ENCODE measurements at places on chromosomes 5 and 9.

DNA sequence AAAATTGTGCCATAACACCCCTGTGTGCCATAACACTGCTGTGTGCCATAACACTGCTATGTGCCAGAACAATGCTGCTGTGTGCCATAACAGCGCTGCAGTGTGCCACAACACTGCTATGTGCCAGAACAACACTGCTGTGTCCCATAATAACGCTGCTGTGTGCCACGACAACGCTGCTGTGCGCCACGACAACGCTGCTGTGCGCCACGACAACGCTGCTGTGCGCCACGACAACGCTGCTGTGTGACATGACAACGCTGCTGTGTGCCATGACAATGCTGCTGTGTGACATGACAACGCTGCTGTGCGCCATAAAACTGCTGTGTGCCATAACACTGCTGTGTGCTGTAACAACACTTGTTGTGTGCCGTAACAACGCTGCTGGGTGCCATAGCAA is 25.9 kb downstream of the CFAP90 start:
- no peak for DNase-seq

- DNase-seq = no peak
These were observed 611.2 kb upstream of the ZNF608 start for GRCh38 chr5:125357660-125358059.

DNA sequence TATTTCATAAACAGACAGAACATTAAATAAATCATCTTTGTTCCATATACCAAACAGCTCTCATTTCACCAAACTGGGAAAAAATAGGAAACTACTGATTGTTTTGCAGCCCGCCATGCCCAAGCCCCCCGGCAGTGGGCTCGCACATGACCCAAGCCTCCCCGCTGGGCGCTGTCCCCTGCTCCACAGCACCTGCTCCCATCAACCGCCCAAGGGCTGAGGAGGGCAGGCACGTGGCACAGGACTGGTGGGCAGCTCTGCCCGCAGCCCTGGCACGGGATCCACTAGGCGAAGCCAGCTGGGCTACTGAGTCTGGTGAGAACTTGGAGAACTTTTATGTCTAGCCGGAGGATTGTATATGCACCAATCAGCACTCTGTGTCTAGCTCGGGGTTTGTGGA is 554.8 kb upstream of the CCNG1 start:
- DNase-seq = no peak

- no peak for DNase-seq
These were observed 5.5 kb downstream of the SLC9A3 start for GRCh38 chr5:518721-519120.

- peak; percentile 18 for DNase-seq
These were observed 69.8 kb downstream of the KDM4C start for GRCh38 chr9:6827439-6828145.

- DNase-seq = no peak
These were observed 41.2 kb downstream of the IZUMO3 start for GRCh38 chr9:24504521-24504920.

DNA sequence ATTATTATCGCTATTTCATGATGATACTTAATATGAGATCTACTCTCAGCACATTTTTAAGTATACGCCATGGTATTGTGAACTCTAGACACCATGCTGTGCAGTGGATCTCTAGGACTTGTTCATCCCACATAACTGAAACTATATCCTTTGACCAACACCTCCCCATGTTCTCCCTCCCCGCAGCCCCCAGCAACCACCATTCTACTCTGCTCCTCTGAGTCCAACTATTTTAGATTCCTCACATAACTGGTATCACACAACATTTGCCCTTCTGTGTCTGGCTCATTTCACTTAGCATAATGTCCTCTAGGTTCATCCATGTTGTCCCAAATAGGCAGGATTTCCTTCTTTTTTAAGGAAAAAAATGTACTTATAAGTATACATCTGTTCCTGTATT is 6.6 kb upstream of the TBC1D2 start:
- DNase-seq = no peak

GRCh38 chr9:106376689-106377088 is 486.3 kb upstream of the ZNF462 start:
- no peak for DNase-seq

DNA sequence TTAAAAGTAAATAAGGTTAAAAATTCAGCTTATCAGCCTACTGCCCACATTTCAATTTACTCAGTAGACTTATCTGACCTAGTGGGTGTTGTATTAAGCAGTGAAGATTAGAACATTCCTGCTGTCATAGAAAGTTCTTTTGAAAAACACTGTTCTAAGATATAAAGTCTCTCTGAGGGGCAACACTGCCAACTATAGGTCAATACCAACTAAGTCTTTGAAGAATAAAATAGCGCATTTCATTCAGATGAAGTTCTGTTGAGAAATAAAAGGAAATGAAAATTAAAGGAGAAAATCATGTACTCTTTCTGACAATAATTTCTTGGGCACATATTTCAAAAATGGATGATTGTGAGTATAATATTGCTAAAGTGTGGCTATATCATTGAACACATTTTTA is 86.8 kb downstream of the PTPRD start:
- no peak for DNase-seq
